Stimulated activated CD4-positive, alpha-beta T cell treated with anti-CD3 and anti-CD28 coated beads, TNF-alpha, amount 100 ng/mL, for 1 hour (primary cell): ENCODE measurements at places on chromosomes 11 and 22.

- DNase-seq = no peak
Observed at GRCh38 chr11:133935551-133935910, 21.2 kb downstream of the IGSF9B start.

DNA sequence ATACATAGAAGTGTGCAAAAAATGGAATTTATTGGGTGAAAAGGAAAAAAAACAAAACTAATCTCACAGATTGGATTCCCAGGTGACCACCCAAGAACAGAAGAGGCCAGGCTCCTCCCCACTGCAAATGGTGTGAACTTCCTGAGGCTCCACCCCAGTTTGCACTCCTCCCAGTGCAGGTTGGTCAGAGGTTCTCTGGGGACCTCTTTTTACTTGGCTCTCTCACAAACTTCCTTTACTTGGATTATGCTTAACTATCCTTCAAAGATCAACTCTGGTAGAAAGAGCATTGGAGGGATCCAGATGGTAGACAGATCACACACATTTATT, 138.9 kb upstream of the CCDC90B start:
- no peak for DNase-seq

GRCh38 chr11:18277565-18278271, 11.7 kb downstream of the SAA1 start:
- DNase-seq = no peak

DNA sequence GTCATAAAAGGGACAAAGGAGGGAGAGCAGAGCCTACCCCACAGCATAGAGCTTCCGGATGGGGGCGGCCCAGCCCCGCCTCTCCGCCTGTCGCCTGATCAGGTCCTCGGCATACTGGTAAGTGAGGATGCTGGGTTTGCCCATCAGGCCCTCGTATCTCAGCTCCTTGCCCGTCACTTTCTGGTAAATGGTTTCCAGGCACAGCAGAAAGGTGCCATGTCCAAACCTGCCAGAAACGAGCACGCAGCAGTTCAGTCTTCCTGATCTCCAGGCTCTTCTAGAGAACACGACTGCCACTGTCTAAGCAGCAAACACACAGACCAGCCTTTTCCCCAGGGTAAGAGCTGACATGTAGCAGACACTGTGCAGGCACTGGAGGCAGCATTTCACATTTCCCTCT, 17.4 kb upstream of the TMEM121B start:
- DNase-seq = no peak

- DNase-seq = no peak
Observed at GRCh38 chr11:8833568-8834315, 77.2 kb upstream of the AKIP1 start.

DNA sequence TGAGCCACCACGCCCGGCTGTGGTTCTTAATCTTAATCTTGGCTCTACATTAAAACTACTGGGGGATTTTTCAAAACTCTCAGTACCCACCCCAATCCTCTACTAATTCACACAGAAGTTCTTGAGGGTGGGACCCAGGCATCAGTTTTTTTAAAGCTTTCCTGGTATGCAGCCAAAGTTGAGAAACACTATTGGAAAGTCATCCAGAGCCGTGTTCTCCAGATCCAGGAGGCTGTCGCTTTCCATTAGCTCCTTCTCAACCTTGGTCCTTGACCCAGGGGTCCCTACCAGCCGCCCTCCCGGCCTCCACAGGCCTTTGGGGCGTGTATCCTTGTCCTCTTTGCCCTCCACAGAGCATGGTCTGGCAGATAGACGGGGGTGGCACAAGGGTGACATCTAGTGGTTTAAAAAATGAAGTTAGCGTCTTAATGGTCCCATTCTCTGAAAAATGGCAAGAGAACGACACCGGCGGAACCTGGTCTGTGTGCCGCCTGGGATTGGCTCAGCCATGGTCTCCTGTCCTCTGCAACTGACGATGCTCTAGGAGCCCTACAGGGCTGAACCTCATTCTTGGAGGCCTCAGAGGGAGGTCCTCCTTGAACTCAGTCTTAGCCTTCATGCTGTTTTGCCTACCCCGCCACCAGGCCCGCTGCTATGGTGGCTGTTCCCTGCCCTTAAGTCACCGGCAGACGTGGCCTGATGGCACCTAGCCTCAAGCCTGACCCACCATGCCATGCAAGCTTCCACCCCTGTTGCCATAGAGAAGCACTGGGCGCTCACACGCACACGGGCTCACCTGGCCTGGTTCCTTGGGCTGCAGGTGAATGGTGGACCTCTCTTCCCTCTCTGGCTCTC, 152.0 kb upstream of the SYN3 start:
- DNase-seq = no peak

DNA sequence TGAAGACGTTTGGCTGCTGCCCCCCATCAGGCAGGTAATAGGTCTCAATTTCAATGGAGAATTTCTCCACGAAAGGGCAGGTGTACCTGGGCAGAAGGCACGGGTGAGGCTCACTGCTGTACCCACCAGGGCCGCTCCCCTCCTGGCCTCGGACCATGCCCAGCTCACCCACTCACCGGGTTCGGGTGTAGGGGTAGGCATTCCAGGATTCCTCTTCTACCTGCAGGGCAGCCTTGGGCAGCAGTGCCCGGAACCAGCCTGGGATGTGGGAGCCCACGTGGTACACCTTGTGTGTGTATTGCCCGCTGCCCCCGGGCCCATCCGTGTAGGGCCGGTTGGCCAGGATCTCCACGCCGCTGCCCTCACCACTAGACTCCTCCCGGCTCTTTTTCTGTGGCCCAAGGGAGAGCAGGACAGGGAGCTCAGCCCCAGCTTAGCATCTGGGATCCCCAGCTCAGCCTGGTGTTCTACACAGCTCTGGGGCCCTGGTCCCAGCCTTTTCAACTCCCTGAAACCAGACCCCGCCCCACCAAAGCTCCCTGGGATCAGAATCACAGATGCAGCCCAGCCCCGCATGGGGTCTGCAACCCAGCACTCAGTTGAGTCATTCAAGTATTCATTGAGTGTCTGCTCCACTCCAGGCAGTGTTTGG, 2.7 kb downstream of the PITPNM1 start:
- no peak for DNase-seq

DNA sequence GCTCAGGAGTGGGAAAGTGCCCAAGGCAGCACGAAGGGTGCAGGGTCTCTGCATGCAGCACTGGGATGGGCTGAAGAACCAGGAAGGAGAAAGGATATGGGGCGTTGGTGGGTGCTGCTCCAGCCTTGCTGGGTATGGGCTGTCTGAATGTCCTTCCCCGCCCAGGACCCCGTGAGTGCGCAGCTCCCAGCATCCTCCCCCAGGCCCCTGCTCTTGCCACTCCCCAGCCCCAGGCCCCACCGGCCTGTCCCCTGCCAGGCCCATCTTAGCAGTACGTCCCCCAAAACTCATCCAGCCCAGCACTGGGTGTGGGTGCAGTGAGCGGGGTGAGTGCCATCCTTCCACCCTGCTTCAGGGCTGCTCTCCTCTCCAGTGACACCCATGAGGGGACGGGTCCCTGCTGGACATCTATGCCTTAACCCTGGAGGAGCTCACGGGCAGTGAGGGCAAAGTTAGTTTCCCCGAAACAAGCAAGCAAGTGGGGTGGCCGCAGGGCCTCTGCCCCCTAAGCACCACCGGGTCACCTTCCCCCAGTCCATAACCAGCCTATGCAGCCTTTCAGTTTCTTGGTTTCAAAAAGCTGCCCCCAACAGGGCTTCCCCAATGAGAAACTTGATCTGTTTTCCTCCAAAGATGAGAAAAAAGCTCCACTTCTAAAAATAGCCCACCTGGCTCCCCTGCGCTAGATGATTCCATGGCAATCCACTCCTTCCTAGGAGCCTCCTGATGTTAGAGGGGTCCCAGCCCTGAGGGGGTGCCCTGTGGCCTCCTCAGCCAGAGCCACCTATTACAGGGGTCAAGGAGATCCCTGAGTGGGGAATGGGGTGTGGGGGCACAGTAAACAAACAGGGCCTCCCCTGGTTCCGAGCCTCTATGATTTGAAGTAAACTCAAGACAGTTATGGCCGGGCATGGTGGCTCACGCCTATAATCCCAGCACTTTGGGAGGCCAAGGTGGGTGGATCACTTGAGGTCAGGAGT, 103.8 kb downstream of the MORC2 start:
- DNase-seq = no peak

GRCh38 chr22:21051831-21052400, 6.2 kb downstream of the LRRC74B start:
- DNase-seq = no peak

- DNase-seq = no peak
Observed at GRCh38 chr11:116895048-116895757, 57.8 kb upstream of the APOA1 start.

DNA sequence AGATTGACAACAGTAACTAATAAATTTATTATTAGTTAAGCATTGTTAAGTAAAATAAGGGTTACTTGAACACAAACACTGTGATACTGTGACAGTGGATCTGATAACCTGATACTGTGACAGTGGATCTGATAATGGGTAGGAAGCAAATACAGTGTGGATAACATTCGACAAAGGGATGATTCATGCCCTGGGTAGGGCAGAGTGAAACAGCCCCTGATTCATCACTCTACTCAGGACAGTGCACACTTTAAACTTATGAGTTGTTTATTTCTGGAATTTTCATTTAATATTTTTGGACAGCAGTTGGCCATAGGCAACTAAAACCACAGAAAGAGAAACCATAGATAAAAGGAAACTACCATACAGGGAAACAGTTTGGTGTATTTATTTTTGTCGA, 60.8 kb upstream of the CTSC start:
- DNase-seq = no peak

GRCh38 chr11:120688163-120688562, 176.6 kb downstream of the GRIK4 start:
- DNase-seq = no peak

- DNase-seq = no peak
Observed at GRCh38 chr11:132114185-132114584, 743.8 kb downstream of the NTM start.

DNA sequence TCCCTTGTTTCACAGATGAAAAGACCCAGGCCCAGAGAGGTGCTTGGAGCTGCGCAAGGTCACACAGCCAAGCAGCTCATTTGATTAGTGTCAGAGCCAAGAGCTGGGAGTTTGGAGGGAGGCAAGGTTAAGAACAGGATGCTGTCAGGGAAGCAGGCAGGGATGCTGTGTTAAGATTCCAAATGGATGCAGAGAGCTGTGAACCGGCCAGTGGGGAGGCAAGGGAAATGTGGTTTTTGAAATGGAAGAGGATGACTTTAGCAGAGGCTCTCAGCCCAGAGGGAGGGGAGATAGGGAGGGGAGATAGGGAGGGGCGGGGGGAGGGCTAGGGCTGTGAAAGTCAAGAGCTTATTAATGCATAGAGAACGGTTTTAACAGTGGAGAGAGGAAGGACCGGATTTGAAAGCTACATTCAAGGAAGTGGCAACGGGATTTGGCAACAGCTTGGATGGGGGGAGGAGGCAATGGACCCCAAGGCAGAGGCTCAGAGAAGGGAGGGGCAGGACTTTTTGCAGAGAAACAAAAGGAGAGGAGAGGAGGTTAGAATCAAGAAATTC, 13.0 kb downstream of the RTN4RL2 start:
- no peak for DNase-seq

DNA sequence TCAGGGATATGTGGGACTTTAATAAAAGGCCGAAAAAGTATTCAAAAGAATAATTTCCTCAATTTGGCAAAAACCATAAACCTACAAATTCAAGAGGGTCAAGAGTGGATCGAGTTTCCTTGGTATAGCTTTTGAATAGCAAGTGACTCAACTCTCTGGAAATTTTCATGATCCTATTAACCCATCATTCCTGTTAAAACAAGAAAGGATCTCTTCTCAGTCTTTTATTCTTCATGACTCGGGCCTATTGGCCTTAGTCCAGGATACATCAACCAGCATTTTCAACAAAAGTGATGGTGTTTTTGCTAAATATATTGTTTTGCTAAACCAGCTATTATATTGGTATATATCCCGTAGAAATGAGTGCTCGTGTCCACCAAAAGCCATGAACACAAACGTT, 110.3 kb downstream of the ATXN10 start:
- no peak for DNase-seq

- no peak for DNase-seq
Observed at GRCh38 chr11:57981536-57981935, 42.1 kb upstream of the OR9Q1 start.

DNA sequence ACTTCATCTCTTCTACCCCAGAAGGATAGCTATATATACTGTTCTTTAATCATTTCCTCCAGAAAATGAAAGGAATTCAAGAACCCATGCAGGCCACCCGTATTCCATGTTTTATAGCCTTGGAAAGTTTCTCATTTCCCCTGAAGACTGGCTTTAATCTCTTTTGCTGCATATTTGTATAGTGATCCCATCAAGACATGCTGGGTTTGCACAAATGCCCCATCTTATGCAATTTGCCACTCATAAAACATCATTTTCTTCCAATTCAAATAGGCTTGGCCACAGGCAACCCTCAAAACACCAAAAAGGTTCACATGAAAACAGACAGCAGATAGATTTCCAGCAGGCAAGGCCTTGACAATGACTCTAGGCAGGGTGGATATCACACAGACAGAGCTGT, 28.3 kb upstream of the APOA1 start:
- no peak for DNase-seq

- DNase-seq = peak; percentile 38
Observed at GRCh38 chr11:134207538-134208239, 16.1 kb downstream of the NCAPD3 start.

DNA sequence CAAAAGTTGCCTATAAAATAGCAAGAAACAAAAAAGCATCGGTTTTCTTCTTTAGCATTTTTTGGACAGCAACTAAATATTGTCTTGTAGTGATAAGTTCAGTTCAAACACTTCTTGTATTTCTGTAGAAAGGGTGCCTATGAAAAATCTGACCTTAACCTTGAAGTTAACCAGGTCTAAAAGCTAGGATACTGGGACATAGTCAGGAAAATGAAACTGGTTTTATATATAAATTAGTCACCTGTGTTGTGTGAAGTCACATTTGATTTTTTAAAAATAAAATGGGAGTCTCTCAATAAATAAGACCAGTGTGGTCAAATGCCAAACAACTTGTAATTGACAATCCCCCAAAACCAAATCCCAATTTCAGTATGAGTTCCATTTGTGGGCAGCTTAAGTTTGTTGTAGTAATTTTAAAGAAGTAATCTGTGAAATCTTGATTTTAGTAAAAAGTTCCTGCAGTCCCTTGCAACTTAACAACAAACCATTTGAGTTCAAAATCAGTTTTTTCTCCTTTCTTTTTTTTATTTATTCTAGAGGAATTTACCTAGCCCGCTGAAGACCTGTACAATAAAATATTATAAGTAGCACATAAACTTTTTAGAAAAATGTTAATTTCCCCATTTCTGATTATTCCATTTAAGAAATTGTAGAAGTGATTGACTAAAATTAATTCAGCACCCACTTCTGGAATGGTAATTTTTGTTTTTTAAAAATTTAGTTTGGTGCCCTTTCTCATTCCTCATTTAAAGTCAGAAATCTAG, 84.5 kb upstream of the PPARA start:
- DNase-seq = no peak

DNA sequence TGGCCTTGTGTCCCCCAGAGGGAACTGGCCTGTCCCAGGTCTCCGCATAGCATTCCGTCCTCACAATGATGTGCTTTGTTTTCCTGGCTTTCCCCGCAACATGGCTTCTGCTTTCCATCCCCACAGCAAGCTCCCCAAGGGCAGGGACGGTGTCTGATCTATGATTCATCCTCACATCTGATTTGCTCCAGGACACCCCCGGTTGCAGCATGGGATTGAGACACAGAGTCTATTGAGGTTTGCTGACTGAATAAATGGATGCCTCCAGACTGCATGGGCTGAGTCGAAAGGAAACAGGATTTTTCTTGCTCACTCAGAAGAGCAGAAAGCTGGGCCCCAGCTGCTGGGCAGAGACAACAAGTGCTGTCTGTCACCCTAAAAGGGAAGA, 40.2 kb downstream of the LMO1 start:
- DNase-seq = no peak

GRCh38 chr11:62071408-62071807, 52.4 kb upstream of the INCENP start:
- DNase-seq = no peak
